ENCODE measurements at places on chromosomes 6 and 20. TPM values are rescaled to one million over a fixed set of nuclear protein-coding genes. Genes with fewer than 3 reads are reported as not detected.
A peak's percentile ranks its signal among the peaks of the same experiment; 100 is the strongest.

GRCh38 chr6:89187504-89187903, 29.7 kb downstream of the GABRR1 start:
- no peak for DNase-seq

DNA sequence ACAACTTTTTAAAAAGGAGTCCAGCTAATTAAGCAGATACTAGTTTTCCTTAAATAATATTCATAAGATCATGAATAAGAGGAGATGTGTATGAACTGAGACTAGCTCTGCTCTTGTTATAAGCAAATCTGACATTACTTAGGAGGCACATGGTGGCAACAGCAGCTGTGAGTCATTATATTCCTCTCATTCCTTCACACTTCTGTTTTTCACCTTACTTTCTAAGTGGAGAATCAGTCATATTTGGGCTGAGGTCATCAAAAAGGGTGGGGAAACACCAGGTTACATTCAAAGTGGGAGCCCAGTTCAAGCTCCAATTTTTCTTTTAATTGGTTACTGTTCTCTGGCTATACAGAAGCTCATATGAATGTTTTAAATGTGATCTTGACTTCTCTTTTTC, 6.0 kb upstream of the RIPPLY2 start:
- no peak for DNase-seq

DNA sequence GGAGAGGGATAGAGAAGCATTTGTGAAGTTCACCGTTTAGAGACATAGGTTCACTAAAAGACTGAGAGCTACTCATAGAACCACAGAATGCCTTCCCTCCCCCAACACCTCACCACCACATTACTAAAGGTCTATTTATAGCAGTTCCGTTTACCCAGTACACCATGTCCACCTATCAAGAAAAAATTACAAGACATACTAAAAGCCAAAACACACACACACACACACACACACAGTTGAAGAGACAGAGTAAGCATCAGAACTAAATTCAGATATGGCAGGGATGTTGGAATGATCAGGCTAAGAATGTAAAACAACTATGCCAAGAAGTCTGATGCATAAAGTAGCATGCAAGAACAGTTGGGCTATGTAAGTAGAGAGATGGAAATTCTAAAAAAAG, 52.3 kb downstream of the SLC22A3 start:
- DNase-seq = no peak

GRCh38 chr20:40966103-40966502, 62.5 kb upstream of the TOP1 start:
- no peak for DNase-seq

GRCh38 chr6:63236398-63236817, 25.1 kb downstream of the FKBP1C start:
- DNase-seq = no peak

The NRSN1 gene
- total RNA-seq = not detected

The OR5V1 gene
- not detected for total RNA-seq

The NUP43 gene
- 30.1 TPM for total RNA-seq

The BMP6 gene
- 2.7 TPM for total RNA-seq

DNA sequence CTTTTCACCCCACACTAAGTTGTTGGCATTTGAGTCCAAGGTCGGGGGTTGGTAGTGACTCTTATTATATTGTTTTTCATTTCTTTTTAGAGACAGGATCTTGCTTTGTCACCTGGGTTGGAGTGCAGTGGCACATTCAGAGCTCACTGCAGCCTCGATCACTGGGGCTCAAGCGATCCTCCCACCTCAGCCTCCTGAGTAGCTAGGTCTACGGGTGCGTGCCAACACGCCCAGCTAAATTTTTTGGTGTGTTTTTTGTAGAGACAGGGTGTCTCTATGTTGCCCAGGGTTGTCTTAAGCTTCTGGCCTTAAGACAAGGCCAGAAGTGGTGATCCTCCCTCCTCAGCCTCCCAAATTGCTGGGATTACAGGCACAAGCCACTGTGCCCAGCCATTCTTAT, 25.1 kb upstream of the TGM2 start:
- no peak for DNase-seq

DNA sequence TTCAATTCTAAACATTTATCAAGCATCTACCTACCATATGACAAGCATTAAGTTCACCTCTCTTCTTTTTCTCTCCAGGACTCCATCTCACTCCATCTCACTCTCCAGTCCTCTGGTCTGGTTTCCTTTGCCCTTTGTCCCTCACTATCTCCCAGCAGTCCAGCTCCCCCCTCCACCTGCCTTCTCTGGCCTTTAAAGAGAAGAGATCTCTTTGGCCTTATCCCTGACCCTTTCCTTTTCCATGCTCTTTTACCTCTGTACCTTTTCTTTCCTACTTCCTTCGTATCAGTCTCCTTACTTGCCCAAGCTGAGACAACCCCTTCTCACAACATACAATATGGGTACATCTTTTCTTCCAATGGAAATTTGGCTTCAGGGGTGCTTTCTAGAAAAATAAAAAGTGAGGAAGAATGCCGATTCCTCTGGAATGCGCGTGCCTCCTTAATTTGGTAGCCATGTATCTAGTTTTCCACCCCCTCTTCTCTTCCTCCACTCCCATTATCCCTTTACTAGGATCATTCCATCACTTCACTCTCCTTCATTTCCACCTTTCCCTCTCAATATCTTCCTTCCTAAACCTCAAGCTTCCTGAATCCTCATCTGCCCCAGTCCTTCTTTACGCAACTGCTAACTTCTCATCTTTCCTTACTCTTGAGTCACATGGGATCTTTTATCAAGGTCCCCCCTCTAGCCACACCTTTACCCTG, 745 bp upstream of the AGPAT1 start:
- DNase-seq = no peak

The FERMT1 gene
- total RNA-seq = 1.1 TPM

DNA sequence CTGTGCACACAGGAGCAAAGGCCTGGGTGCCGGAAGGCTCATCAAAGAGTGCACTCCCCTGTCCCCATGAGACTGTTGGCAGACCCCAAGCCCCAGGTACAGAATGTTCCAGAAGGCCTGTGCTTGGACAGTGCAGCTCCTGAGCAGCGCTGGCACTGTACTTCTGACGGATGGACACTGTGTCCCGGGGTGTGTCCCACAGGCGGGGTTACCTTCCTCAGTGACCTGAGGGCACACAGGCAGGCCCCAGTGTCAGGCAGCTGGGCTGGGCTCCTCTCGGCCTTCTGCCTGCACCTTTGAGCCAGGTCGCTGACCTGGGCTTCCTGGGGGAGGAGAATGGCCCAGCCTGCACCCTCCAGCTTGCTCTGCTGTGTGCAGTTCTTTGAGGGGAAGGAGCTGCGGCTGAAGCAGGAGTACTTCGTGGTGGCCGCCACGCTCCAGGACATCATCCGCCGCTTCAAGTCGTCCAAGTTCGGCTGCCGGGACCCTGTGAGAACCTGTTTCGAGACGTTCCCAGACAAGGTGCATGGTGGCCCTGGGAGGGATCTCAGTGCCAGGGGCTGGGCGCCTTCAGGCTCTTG, 30.1 kb downstream of the PYGB start:
- peak; percentile 28 for DNase-seq

The CRISP3 gene
- total RNA-seq = not detected

The NOP56 gene
- total RNA-seq = 54.2 TPM

The FOXF2 gene
- total RNA-seq = not detected

The OVOL2 gene
- total RNA-seq = not detected

- no peak for DNase-seq
Observed at GRCh38 chr6:135250234-135250633, 69.1 kb downstream of the MYB start.

GRCh38 chr6:168158980-168159349, 80.0 kb upstream of the FRMD1 start:
- DNase-seq = no peak

The DHX16 gene
- 20.2 TPM for total RNA-seq

The KHDC1 gene
- total RNA-seq = 0.79 TPM

DNA sequence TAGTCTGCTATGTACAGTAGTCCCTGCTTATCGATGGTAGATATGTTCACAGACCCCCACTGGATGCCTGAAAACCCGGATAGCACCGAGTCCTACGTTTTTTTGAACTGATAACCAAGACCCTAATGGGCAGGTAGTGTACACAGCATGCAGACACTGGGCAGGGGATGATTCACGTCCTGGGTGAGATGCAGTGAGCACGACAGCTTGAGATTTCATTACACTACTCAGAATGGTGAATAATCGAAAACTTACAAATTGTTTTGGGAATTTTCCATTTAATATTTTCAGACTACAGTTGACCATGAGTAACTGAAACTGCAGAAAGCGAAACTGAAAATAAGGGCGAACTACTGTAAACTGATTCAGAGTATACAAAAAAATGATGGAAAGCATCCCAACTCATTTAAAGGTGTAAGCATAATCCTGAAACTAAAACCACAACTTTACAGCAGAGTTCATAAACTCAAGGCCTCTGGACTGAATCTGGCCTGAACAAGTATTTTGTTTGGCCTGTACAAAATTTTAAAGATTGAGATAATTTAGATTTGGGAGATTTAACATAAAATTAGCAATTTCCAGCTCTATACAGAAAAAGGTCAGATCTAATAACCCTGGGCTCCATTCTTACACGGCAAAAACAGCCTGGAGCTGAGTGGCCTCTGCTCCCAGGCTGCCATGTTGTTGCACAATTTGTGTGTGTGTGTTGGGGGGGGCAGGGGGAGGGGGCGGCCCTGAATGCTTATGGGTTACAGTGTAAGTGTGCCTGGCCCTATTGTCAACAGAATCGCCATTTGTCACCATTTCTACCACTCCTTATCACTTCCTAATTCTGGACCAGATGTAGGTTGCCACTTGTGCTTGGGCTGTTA, 34.9 kb downstream of the RNF24 start:
- DNase-seq = no peak

GRCh38 chr6:39952167-39952566, 17.9 kb upstream of the MOCS1 start:
- DNase-seq = no peak

DNA sequence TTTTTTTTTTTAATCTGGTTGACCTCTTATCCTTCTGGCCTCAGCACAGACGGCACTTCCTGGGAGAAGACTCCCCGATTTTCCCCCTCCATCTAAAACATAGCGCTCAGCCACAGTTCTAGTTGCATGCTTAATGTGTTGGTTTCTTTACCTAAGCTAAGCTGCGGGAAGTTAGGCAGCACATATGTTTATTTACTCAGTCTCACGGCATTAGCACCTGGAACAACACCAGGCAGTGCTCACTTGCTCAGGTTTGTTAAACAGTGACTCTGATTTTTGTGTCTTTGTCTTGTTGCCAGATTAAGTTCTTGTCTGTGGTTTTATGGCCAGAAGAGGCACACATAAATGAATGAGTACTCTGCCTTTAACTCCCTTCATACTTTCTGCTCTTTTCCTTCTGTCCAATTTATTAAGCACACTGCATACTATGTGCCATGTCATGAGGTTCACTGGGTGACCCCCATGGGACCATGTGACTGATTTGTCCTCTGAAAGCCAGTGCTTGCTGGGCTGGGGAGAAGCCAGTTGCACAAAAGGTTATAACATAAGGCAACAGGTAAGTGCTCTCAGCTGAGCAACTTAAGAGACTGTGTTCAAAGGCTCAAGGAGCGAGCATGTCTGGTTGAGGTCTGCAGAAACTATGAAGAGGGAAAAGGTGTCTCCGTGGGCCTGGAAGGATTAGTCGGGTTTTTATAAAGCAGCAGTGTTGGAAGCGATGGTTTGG, 93.6 kb downstream of the RPP40 start:
- DNase-seq = no peak

DNA sequence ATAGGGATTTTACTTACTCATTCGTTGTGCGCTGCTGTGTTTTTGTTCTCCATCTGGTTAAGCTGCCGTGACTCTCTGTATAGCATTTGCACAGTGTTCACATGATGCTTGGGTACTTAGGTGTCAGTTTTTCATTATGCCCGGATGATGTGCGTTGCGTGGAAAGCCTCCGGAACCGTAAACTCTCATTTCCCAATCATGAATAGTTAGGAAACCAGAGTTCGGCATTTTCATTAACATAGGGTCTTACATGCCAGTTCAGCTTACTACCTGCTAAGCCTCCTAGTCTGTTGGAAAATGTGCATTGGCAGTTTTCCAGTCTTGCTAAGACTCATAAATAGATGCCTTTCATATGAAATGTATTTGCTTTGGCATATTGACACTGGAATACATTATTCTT, 483.4 kb upstream of the FLRT3 start:
- DNase-seq = no peak

GRCh38 chr6:140204154-140204553, 829.7 kb upstream of the CITED2 start:
- no peak for DNase-seq

The FOXA2 gene
- total RNA-seq = not detected

DNA sequence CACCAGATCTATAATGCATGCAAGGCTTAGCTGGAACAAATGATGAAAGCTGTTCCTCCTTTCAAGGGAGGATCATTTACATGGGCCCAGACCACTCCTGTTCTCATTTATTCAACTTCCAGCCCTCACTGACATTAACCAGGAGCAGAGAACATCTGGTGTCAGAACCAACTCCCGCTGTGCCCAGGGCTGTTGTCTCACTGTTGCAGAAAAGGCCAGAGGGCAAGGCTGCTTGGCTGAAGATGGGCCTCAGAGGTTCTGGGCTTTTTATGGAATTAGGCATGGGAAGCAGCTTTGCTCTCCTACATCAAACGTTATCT, 164.2 kb downstream of the GMPR start:
- DNase-seq = no peak

DNA sequence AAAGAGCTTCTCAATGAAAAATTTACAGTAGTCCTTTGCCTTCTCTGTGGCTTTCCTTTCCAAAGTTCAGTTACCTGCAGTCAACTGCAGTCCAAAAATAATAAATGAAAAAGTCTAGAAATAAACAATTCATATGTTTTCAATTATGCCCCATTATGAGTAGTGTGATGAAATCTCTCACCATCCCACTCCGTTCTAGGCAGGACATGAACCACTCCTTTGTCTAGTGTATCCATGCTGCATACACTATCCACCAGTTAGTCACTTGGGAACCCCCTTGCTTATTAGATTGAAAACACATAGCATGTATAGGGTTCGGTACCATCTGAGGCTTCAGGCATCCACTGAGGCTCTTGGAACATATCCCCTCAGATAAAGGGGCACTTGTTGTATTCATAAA, 80.6 kb upstream of the EYA4 start:
- DNase-seq = no peak

DNA sequence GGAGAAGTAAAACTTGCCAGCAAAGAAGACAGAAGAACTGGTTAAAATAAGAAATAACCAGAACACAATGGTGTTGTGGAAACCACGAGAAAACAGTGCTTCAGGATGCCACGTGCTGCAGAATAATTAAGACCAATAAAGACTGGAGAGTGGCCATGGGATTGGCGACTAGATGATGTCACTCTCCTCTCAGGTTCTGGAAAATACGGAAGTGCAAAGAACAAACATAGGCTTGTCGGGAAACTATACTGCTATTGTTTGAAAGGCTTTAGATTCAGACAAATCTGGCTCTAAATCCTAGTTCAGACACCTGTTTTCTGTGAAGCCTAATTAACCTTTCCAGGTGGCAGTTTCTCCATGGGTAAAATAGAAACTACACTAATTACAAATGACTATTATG, 138.4 kb upstream of the STXBP5 start:
- DNase-seq = no peak

The OR2H2 gene
- not detected for total RNA-seq

GRCh38 chr6:128280960-128281359, 239.4 kb downstream of the PTPRK start:
- DNase-seq = no peak

The KCNK5 gene
- total RNA-seq = 0.50 TPM

Measured in left ventricle myocardium superior (tissue), 1 donor.